ENCODE measurements at places on chromosomes 16 and 17.

- no peak for DNase-seq
These were observed 12.4 kb downstream of the CMTR2 start for GRCh38 chr16:71276589-71277334.

- DNase-seq, result peak; percentile 55
These were observed 426.7 kb upstream of the MAF start for GRCh38 chr16:80027007-80027965.

DNA sequence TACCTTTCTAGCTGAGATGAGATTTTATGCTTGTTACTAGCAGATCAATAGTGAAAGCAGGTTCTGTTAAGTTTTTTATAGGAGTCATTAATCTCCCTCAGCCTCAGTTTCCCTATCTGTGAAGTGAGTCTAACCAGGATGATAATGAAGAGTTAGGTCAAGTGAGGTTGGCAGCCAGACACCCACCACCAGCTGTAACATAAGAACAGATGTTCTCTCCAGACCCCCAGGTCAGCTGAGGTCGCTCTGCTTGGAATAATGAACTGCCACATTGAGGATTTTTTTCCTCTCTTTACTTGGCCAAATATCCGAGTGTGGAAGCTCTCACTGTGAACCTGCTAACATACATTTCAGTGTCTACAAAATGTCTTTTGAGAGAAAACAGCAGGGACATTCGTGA lies 389.6 kb downstream of the WWOX start:
- DNase-seq, result no peak

DNA sequence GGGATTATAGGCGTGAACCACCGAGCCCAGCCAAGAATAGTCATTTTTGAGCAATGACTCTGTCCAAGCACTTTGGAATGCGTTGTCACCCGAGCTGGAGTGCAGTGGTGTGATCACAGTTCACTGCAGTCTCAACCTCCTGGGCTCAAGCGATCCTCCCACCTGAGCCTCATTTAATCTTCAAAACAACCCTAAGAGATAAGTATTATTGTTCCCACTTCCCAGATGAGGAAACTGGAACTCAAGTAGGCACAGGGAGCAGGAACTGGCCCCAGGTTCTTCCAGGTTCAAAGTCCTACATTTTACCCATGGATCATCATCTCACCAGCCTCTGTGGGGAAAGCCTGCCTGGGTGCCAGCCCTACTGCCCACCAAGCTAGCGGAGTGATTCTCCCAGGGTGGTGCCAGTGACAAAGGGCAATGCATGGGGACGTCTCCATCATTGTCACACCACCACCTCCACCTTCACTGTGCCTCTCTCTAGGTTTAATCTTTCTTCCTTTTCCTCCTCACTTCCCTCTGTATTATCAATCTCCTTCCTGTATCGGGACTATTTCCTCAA lies 11.3 kb upstream of the RNF157 start:
- peak; percentile 27 for DNase-seq

DNA sequence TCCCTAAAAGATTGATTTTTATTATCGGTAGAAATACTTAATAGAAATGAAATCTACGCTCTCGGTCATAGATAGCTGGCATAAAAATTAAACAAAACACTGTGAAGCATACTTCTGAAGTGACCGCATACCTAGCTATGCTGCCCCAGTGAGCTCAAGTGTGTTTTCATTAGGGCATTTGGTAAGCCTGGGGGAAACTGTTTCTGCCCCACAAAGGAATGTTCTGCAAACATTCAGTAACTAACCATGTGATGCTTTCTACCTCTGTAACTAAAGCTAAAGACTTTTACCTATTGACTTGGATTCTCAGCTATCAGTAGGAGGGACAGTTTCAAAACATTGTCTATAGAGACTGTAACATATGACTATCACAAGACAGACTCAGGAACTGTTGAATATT lies 93.5 kb upstream of the HSBP1 start:
- no peak for DNase-seq

GRCh38 chr17:3985846-3986245 lies 21.6 kb upstream of the ATP2A3 start:
- DNase-seq, result no peak

Measured in colonic mucosa (tissue), 4 donors.